Stimulated activated CD8-positive, alpha-beta memory T cell treated with anti-CD3 and anti-CD28 coated beads, Interleukin-15, amount 100 ng/mL, for 4 hours (primary cell): ENCODE measurements at places on chromosomes 11 and 22.

GRCh38 chr11:117969160-117969991 lies 16.8 kb upstream of the IL10RA start:
- DNase-seq, result no peak

GRCh38 chr22:48959496-48959895 lies 868.2 kb downstream of the BRD1 start:
- DNase-seq, result no peak

GRCh38 chr11:73269459-73270015 lies 2.6 kb upstream of the P2RY6 start:
- DNase-seq, result no peak

- DNase-seq, result no peak
These were observed 538.1 kb downstream of the SOX6 start for GRCh38 chr11:15818132-15818842.

GRCh38 chr11:19845626-19846025 lies 133.0 kb downstream of the NAV2 start:
- no peak for DNase-seq

- DNase-seq, result no peak
These were observed 31.4 kb downstream of the ACO2 start for GRCh38 chr22:41500303-41500702.

DNA sequence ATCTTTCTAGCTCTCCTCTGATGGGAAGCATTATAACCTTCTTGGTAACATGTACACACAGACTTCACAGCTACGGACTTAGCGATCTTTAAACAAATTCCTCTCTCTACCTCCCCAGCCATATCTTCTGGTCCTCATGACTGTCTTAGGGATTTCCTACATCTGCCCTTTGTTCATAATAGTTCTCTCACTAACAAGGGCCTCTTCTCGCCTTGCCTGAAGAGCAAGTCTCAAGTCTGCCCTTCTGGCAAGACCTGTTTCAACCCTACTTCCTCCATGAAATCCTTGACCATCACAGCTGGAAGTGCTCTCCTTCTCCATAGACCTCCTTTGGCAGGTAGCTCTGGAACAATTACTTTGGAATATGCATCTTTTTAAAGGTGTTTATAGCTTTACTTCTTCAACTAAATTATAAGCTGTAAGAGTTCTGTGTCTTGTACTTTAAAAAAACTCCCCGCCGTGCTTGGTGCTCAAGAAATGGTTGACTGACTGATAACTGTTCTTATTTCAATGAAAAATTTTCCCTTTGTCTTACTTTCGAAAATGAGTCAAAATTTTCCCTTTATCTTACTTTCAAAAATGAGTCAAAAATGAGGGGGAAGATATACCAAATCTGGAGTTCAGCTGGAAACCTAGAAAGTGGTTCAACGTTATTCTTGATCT lies 34.7 kb downstream of the SNX19 start:
- DNase-seq, result no peak

- no peak for DNase-seq
These were observed 26.4 kb upstream of the OAF start for GRCh38 chr11:120184371-120184945.

DNA sequence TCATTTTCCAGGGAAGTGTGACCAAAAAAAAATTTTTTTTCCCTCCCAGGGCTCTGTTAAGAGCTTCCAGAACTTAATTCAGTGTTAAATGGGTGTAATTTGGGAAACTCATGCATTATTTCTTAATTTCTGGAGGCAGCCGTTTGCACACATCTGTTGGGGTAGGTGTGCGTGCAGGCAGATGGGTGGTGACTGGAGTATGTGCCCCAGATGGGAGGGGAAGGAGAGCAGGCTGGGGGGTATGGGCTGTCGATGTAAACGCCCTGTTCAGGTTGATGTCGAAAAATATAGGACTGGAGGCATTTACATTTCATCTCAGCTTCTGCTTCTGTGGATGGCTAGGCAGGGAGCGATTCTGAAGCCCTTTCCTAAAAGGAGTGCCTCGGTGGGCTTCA lies 13.7 kb upstream of the SHISAL1 start:
- DNase-seq, result no peak

DNA sequence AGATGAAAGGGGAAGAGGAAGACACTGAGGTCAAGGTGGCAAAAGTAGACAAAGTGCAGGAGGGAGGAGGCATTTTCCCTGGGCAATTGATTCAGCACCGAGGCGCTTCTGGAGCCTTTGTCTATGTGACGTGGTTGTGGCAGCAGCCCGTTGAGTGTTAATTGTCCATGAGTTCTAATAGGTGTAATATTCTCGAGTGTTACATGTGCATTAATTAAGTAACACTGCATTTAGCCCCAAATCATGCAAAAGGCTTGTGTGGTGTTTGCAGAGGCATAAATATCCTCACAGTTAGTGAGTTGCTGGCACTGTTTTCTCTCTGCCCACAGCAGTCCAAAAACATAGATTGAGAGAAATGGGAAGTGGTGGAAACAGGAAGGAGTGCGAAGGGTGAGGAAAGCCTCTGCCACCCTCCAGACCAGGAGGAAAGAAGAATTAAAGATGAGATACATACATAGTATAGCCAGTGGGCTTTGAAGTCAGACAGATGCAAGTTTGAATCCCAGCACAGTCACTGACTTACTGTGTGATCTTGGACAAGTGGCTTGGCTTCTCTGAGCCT lies 361.2 kb downstream of the MN1 start:
- DNase-seq, result no peak

GRCh38 chr11:2389377-2390026 lies 11.0 kb upstream of the TSSC4 start:
- no peak for DNase-seq

- DNase-seq, result no peak
These were observed 766.4 kb upstream of the LUZP2 start for GRCh38 chr11:23730307-23730998.

DNA sequence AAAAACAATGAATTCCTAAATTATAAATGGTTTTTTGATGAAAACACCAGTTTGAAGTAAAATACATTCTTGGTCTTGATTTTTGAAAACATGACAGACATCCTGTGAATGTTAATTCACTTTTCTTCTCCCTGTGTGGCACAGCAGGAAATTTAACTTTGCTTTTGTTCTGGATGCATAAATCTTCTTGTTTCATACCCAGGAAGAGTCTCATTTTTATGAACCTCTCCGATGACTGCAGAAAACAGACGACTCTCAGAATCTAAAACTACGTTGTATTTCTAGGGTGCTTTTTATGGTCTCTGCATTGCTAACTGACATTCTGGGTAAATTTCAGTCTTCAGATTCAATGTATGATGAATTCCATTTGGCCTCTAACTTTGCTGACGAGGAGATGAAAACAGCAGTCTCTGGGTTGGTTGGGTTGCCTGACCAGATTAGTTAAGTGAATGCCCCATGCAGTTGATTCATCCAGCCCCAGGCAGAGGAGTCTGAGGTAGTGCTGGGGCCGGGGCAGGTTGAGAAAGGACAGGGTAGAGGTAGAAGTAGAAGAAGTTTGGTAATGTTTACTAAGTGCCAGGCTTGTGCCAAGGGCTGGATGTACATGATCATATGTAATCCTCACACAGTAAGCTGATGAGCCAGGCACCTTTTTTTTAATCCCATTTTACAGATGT lies 20.1 kb downstream of the TCP11L1 start:
- DNase-seq, result no peak

DNA sequence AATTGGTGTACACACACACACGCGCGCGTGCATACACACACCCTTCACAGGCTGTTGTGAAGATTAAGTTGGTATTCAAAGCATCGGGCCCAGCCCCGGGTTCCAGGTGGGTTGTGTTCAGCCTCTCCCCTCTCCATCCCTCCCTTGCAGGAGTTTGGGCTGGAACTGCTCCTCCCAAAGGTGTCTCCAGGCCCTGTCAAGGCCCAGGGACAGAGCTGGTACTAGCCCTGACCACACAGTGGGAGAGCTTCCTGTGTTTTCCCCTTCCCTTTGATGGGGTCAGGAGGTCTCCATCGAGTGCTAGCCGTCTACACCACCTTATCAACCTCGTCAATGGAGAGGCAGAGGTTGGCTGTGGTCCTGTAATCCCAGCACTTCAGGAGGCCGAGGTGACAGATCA lies 36.5 kb upstream of the CSNK1E start:
- no peak for DNase-seq

- DNase-seq, result no peak
These were observed 613.5 kb upstream of the CCDC179 start for GRCh38 chr11:23473782-23474181.

- no peak for DNase-seq
These were observed 1.5 kb downstream of the LTBP3 start for GRCh38 chr11:65556470-65557279.

DNA sequence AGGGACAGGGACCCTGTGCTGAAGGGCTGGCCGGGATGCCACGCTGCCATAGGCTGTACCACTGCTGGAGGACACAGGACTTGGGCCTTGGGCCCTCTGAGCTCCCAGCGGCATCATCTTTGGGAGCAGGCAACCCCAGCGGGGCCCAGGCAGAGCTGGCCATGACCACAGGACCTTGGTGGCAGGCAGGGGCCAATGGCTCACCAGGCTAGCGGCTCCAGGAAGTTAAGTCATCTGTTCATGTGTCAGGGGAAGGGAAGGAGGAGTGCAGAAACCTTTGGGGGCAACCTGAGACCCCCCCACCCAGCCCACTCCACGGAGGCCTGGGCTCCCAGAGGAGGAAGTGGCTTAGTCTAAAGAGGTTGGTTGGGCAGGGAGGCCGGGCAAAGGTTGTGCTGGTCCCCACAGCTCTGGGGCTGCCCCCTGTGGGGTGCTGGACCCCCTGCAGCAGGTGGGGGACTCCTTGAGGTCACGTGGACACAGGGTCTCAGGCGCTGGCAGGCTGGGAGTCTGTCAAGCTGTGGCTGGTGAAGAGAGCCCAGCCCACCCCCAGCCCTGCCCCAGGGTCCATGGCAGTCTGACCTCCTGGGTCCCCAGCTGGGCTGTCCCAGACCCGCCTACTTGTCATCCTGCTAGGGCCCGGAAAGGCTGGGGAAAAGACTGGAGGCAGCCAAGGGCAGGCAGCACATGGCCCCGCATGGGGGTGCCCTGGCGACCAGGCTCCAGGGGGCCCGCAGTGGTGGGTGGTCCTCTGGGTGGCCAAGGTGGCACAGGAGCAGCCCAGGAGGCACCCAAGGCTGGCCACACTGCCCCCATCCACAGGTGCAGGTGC lies 184.3 kb downstream of the IGLL1 start:
- DNase-seq, result no peak

- DNase-seq, result no peak
These were observed 10.3 kb upstream of the RAC2 start for GRCh38 chr22:37254209-37254866.

DNA sequence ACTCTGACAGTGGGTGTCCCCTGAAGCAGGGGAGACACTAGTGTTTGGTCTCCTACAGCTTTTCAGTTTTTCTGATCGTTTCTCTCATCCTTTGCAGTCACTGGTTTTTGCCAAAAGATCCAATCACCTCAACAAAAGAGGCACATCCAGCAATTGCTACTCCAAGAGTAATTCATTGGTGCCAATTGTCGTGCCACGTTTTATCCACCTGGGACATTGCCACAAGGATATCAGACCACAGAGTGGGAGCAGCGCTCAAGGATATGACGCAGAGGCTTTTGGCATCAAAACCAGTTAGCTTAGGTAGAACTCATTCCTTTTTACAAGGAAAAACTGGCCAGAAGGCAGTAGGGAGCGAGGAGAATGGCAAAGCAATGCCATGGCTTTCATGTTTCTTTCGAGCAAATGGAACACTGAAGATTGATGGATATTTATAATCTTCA lies 40.9 kb upstream of the BLID start:
- no peak for DNase-seq

GRCh38 chr11:73453562-73453961 lies 77.4 kb downstream of the RELT start:
- no peak for DNase-seq

GRCh38 chr22:37016134-37016910 lies 2.9 kb downstream of the TST start:
- DNase-seq, result no peak

DNA sequence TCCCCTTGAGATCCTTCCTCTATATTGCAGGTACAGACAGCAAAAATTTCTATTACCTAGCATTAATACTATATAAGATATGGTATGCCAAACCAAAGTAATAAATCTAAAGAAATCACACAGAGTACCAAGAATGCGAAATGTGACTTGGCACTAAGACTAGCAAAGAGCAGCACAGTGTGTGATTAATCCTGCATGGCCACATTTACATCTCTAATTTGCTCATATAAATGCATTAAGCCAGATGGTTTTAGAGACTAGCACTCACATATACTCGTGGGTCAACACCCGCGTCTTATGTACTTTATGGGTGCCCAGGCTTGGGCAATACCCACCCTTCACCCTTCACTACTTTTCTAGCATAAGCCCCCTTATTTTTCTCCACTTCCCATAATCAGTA lies 213.2 kb downstream of the TTC28 start:
- no peak for DNase-seq
